ENCODE measurements at places on chromosomes 4 and X.

GRCh38 chrX:153592966-153593688 lies 5.8 kb downstream of the CCNQ start:
- DNase-seq = no peak

DNA sequence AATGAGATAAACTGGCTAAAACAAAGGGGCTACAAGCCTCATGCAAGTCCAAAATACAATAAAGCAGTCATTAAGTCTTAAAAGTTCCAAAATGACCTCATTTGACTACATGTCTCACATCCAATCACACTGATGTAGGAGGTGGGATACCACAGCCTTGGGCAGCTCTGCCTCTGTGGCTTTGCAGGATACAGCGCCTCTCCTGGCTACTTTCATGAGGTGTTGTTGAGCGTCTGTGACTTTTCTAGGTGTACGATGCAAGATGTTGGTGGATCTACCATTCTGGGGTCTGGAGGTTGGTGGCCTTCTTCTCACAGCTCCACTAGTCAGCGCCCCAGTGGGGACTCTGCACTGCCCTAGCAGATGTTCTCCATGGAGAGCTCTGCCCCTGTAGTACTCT lies 944.9 kb downstream of the TECRL start:
- no peak for DNase-seq

DNA sequence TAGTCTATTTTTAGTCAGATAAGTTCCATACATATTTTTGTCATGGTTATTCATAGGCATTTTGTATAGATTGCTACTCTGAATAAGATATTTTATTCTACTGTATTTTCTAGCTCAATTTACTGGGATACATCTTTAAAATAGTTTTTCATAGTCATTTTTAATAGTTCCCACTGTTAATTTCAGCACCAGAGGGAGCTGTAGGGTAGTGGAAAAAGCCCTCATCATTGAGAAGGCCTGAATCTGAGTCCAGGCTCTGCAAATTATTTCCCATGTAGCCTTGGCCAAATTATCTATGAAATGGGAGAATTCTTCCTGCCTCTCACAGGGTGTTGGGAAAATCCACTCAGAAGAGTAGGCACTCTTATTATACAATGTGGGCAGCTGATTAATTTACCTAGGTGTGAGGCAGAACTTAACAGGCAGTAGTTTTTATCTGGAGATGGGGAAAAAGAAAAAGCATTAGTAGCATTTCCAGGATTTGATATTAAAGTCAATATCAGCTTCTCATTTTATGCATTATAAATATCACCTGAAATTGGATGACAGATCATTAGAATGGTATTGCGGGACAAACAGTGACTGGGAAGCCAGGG lies 102.9 kb upstream of the PAQR3 start:
- DNase-seq = no peak

DNA sequence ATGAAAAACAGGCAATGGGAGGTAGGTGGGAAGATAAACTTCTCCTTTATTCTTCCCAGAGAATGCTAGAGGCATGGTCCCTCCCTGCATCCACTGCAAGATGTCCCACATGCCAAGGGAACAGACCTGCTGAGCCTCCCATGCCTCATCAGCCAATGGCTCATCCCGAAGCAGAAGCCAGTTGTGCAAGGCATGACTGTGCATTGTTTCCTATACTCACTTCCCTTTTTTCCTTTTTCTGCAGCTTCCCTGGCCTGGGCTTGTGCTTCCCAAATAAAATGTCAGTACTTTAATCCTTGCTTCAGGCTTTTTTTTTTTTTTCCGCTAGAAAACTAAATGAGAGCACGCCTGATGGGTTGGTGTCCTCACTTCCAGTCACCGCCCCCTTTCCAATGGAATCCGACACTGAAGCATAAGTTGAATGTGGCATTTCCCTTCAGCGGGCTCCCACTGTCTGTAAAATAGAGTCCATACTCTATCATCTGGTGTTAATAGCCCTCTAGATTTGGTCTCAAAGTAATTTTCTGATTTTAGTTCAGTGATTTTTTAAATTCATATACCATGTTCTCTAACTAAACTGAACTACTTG lies 239.0 kb upstream of the JADE1 start:
- no peak for DNase-seq

- DNase-seq = no peak
Observed at GRCh38 chr4:165788686-165789463, 84.2 kb upstream of the TLL1 start.

DNA sequence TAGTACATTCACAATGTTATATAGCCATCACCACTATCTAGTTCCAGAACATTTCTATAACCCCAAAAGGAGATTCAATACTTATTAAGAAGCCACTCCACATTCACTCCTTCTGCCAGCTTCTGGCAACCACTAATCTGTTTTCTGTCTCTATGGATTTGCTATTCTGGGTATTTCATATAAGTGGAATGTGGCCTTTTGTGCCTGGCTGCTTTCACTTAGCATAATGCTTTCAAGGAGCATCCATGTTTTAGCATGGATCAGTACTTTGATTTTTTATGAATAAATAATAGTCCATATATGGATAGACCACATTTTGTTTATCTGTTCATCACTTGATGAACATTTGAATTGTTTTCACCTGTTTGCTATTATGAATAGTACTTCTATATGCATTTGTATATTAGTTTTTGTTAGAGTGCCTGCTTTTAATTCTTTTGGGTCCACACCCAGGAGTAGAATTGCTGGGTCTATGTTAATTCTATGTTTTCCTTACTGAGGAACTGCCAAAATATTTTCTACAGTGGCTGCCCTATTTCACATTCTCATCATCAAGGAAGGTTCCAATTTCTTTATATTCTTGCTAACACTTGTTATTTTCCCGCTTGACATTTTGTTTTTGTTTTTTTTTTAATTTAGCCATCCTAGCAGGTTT lies 16.6 kb upstream of the SMIM9 start:
- DNase-seq = no peak

GRCh38 chrX:118974908-118975671 lies 672 bp downstream of the LONRF3 start:
- DNase-seq = no peak

DNA sequence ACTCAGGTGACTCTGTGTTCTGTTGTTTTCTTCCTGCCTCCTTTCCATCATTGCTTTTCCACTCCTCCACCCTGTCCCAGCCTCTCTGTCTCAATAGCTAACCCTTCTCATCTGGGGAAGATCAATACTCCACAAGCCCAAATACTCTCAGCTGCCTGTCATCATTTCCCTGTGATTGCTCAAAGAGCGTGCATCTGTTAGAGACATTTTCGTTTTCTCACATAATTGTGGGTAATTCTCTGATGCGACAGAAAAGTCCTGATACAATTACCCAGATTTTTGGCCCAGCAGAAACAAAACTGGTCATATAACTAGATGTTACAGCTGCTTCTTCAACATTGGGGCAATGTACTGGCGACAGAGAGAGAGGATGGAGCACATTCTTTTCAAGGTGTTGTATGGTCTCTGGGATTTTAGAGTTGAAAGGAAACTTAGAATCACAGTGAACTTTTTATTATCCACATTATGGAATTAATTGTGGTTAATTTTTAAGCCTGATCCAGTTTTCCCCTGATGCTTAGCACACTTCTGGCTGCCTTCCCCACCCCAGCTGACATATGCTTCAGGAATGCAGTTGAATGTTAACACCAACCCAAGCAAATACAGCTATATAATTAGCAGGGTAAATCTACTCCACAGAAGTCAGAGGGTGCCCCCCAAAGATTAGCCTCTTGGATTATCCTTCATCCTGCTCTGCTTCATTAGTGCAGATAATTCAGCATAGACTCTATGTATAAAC lies 171.4 kb upstream of the ANXA3 start:
- no peak for DNase-seq

- no peak for DNase-seq
Observed at GRCh38 chrX:137354851-137355250, 211.1 kb upstream of the ZIC3 start.

GRCh38 chrX:26848511-26848910 lies 614.6 kb downstream of the PPP4R3C start:
- DNase-seq = no peak

DNA sequence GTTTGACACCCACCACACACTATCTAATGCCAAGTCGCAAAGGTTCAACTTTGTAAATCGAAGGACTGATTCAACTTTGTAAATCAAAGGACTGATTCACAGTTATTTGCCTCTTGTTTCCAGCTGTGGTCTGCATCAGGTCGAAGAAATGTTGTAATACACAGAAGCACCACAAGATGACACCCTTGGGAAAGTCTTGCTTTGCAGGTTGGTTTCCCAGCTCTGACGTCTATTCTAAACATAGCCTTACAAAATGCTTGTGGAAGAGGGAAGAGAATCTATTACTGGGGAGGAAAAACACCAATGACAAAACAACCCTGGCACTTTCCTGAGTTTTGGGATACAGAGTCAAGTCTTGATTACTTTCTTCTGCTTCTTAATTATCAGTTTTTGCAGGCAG lies 35.3 kb downstream of the SUPT20HL1 start:
- DNase-seq = peak; percentile 3

DNA sequence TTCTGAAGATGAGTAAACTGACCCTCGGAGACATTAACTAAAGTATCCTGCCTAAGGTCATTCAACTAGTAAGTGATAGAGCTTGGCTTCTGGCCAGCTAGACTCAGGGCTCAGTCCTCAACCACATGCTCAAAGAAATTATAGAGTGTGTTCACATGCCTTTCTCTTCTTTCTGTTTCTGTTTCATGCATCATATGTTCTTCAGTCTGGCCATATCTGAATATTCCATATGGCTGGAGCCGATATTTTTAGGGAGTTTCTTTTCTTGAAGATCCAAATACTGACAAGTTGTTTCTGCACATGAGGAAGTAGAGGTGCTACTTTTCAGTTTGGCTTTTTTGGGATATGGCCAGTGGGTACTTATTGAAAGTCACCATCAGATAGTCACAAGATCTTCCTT lies 44.9 kb downstream of the MMRN1 start:
- DNase-seq = no peak

DNA sequence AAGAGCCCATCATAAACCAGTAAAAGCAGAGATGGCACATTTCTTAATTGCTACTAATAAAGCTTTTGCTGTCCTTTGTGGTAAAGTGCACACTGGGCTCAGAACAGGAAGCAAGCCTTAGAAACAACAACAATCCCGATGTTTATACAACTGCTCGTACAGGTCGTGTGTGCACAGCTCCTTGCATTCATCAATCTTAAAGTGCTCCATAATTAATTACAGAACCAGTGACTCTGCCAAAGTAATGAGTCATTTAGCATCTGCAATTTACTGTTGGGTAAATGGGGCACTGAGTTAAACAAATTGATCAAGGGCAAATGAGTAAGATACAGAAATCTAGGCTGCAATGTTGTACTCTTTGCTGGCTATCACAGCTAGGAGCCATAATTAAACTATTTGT lies 61.3 kb upstream of the TXK start:
- no peak for DNase-seq

All from stimulated activated CD4-positive, alpha-beta T cell treated with anti-CD3 and anti-CD28 coated beads, Interleukin-1b, Interleukin-23, amount 100 ng/mL, for 1 hour (primary cell).